ENCODE measurements at places on chromosomes 6 and 20.

- DNase-seq: no peak
Observed at GRCh38 chr6:71402096-71402495, 113.5 kb downstream of the OGFRL1 start.

- DNase-seq: no peak
Observed at GRCh38 chr6:33716379-33716778, 4.9 kb upstream of the UQCC2 start.

DNA sequence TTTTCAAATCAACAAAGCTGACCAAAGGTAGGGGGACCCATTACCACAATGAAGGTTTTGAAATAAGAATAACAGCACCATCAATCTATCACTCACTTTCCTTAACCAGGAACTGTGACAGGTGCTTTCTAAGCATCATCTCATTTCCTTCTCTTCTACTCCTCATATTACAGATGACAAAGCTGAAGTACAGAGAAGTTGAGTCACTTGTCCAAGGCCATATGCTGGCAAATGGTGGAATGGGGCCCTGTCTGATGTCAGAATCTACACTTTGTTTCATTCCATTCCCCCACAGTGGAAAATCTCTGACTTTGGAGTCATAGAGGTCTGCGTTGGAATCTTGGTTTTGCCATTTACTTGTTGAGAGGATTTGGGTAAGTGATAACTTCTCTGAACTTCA lies 222.5 kb upstream of the LRFN2 start:
- DNase-seq: no peak

GRCh38 chr20:51036827-51037531 lies 14.1 kb upstream of the KCNG1 start:
- DNase-seq: no peak

- DNase-seq: peak; percentile 48
Observed at GRCh38 chr20:60057123-60057865, 99.1 kb downstream of the CDH26 start.
